CD4-positive, alpha-beta T cell treated with Interleukin-21 for 1 hour (primary cell): ENCODE measurements at places on chromosomes 7 and 10.

DNA sequence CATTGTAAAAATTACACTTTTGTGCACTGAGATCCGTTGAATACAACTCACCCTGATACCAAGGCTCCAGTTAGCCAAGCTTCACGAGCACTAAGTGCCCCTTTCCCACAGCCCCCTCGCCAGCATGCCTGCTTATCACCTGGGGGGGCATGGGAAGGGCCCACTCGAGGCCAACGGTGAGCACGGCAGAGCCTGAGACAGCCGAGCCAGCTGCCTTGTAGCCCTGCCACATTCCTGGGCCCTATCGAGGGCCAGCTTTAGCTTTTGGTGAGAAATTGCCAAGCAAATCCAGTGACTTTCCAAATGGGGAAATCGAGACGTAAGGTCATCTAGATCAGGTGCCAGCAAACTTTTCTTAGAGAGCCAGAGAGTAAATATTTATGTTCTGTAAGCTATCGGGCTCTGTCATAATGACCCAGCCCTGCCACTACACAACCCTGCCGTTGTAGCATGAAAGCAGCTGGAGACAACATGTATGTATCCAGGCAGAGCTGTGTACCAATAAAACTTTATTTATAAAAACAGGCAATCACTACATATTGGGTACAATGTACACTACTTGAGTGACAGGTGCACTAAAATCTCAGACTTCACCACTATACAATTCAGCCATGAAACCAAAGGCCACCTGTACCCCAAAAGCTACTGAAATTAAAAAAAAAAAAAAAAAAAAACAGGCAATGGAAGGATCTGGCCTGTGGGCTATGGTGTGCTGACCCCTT is 83.6 kb downstream of the FAM53B start:
- DNase-seq = no peak

DNA sequence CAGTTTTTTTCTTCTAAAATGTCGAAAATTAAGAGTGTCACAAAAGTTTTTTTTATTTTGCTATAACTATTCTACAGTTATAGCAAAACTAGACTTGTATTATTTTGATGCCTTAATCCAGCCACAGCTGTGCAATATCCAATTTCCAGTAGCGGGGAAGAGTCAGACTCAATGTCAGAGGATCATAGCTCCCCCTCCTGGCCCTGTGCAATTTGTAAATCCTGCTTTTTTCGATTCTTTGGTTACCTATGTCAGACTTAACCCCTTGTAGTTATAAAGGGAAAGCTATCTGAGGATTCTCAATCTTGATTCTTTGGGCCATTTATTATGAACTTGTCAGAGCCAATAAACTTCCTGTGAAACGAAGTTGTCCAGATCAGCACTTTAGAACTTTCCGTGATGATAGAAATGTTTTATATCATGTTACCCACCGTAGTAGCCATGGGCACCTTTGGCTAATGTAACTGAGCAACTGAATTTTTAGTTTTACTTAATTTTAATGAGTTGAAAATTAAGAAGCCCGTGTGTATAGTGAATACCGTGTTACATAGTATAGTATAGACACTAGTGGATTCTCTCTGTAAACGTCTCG is 87.7 kb upstream of the PRKCQ start:
- DNase-seq = peak; percentile 41

- DNase-seq = no peak
Observed at GRCh38 chr7:80591654-80592053, 46.8 kb upstream of the CD36 start.

GRCh38 chr7:152913492-152913891 is 153.9 kb downstream of the ACTR3B start:
- no peak for DNase-seq

- DNase-seq = no peak
Observed at GRCh38 chr7:38775506-38776175, 133.3 kb downstream of the VPS41 start.

DNA sequence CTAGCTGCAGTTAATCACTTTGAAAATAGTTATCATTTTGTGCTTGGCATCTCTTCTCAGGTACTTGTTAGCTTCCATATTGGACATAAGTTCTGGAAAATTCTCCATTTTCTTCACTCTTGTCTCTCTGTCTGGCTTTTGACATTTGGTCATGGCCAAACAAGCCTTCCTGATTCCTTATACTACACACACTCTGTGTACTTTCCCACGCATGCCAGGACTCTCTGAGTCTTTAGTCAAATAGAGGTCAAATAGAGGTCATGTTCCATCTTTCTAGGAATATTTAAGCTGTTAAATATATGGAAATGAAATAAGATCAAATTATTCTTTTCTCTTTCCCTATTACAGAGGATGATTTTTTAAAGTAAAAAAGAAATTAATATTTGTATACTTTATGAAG is 235.5 kb upstream of the PLXDC2 start:
- no peak for DNase-seq

- peak; percentile 42 for DNase-seq
Observed at GRCh38 chr10:119466655-119467054, 75.9 kb downstream of the RGS10 start.

GRCh38 chr7:102890292-102890970 is 22.4 kb upstream of the LRRC17 start:
- no peak for DNase-seq

GRCh38 chr10:116696919-116697318 is 45.4 kb downstream of the HSPA12A start:
- no peak for DNase-seq

DNA sequence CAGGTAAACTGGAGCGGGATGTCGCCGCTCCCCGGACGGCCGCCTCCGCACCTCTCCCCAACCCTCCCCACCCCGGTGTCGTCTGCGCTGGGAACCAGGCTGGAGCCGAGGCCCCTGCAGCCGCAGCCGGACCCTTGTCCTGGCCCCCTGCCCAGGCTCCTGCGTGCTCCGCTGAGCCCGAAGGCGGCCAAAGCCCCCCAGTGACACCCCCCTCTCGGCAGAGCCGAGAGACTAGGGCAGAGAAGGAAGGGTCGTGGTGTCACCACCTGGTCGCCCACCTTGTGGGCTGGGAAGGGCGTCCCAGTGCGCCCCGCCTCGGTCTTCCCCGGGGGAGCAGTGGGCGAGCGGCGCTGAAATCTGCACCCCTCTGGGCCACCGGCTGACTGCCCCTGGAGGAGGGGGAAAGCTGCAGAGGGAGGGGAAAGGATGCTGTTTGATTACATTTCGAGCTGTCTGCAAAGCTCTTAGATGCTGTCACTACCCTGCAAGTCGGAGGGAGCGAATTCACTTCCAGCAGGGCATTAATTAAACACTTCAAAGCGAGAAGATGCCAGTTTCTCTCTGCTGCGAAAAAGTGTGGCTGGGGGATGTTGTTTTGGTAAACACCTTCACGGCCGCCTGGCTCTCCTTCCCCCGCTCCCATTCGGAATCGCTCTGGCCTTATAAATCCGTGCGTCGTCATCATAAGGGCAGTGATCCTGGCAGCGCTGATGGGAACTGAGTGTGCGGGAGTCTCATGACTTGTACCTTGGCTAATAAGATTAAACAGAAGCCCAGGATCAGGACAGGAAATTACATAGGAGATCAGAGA is 622 bp downstream of the DYNC1I1 start:
- DNase-seq = no peak

DNA sequence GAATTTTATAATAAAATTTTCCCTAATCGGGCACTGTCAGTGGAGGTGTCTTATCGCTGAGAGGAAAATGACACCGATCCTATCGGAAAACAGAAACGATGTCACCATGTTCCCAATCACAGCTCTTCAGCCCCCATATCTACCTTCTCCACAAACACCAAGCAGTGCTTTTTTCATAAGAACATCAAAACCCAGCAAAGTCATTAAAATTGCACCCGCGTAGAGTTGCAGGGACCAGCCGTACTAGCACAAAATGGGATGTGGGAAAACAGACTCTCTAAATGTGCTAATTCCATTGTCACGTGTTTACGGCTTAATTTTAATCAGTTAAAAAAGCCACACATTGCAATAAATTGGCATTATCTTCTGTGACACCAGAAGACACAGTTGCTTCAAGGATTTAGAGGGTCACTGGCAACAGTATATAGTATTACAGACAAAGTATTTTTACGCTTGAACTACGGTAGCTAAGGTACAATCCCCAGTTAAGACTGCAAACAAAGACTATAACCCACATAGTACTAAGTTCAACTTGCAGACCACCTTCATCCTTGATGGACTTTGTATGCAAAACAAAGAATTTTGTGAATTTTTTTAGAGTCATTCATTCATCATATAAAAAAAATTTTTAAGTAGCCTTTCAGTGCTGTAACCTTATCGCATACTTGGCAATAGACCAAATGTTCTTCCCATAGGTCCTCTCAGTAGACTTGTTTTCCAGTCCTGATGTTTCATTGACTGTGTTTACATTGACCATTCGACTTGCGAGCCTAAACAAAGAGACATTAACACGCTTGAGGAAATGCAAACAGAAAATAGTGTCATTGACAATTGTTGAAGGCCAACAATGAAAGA is 116.0 kb downstream of the VTI1A start:
- no peak for DNase-seq

- peak; percentile 21 for DNase-seq
Observed at GRCh38 chr10:73910764-73911552, at the start of gene PLAU. PLAU (plus strand) TSS chr10:73911132; CDS start chr10:73911556, 424 bp downstream.

DNA sequence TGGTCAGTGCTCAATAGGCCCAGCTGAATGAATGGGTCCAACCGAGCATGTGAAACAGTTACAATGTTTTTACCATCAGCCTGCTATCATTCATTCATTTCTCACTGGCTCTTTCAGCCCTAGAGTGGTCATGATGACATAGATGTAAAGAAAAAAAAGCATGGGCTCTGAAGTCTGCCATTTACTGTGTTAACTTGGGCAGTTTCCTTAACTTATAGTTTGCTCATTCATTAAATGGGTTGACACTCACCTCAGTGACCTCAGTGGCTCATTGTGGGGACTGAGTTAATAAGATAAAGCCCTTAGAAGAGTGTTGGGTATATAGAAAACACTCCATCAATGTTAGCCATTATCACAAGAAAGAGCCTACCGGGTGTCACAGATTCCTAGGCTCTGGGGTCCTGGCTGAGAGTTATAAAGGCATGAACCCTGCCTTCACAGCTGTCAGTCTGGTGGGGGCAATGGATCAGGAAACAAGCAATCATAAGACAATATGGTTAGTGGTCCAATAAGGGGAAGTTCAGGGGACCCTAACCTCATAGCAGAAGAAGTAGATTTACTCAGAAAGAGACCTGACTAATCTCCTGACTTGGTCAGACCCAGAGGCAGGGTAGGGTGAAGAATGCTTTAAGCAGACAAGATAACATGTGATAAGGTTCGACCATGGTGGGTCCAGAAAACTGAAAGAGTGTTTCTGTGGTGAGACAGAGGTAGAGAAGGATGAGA is 29.7 kb upstream of the GPAM start:
- DNase-seq = no peak

GRCh38 chr10:128147064-128147463 is 20.8 kb upstream of the MKI67 start:
- no peak for DNase-seq

- DNase-seq = no peak
Observed at GRCh38 chr10:114850126-114850525, 28.5 kb downstream of the FHIP2A start.

DNA sequence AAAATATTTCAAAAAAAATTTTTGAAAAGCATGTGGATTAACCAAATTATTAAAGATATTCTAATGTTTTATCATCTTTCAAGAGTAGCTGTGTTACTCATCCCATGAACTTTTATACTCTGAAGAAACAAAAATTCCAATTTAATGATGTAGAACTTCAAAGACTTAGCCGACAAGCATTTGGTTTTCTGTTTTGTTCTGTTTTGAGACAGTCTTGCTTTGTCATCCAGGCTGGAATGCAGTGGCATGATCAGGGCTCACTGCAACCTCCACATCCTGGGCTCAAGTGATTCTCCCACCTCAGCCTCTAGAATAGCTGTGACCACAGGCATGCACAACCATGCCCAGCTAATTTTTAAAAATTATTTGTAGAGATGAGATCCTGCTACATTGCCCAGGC is 17.8 kb upstream of the LCOR start:
- DNase-seq = no peak

DNA sequence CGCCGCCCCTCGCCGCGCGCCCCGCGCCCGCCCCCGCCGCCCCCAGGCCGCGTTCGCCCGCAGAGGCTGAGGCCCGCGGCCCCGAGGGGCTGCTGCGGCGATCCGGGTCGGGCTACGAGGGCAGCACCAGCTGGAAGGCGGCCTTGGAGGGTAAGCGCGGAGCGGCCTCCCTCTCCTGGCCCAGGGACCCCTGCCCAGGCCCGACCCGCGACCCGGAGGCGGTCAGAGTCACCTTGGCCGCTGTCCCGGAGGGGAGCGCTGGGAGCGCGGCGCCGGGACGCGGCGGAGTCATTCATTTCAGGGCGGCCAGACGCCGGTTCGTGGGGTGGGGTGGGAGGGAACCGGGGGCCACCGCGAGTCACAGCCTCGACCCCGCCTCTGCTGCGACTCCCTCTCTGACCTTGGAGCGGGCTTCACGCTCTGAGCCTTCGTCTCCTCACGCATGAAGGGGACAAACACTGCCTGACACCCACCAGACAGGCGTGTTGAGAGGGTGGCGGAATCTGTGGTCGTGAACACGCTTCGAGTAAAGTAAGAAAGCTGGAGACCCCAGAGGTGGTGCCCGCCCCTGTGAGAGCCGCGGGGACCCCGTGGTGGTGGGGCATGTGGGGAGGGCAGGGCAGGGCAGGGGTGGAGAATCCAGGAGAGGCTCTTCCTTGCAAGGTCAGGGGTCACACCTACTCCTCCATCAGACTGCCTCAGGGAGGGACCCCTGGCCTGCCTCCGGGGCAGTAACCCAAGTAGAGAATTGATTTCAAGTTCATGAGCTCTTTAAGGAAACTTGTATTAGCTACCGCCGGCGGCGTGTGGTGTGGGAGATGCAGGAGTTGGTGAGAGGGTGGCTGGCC is 707 bp downstream of the CLEC2L start:
- no peak for DNase-seq

GRCh38 chr7:50212666-50213621 is 91.6 kb upstream of the IKZF1 start:
- no peak for DNase-seq

- no peak for DNase-seq
Observed at GRCh38 chr10:110344622-110345021, 39.9 kb upstream of the SMNDC1 start.

DNA sequence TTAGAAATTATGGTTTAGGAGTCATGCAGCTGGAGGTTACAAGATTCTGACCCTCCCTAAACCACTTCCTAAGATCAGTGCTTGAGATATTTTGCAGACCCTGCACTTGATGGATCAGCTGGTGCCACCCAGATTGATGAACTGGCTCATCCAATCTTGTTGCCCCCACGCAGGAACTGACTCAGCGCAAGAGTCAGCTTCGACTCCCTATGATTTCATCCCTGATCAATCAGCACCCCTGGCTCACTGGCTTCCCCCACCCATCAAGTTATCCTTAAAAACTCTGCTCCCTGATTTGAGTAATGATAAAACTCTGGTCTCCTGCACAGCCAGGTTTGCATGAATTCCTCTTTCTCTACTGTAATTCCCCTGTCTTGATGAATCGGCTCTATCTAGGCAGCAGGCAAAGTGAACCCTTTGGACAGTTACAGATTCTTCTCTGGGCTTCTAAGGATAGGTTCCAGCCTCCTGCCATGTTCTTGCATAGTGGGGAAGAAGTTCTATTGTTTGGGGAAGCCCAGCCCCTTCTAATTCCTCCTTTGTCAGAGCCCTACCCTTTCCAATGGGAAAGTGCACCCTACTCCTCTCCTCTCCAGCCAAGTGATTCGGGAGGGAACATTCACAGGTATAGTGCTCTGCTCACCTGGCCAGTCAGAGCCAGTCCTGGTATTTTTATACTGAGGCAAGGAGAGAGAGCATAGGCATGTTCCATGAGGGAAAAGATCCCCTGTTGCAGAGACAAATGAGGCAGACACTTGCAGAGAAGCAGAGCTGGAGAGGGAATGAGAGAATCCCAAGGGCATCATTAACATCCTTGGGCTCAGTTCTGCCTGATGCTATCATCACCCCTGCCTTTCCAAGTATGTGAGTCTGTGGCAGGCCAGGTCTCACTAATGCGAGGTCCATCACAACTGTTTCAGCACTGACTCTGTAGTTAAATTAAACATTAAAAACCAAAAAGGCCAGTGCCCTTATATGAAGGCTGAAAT is 224.4 kb upstream of the GALNT17 start:
- DNase-seq = no peak
